ENCODE measurements at places on chromosomes 6 and 20.
A peak's percentile ranks its signal among the peaks of the same experiment; 100 is the strongest.

- no peak for DNase-seq
These were observed 3.7 kb downstream of the CTSA start for GRCh38 chr20:45894797-45895196.

DNA sequence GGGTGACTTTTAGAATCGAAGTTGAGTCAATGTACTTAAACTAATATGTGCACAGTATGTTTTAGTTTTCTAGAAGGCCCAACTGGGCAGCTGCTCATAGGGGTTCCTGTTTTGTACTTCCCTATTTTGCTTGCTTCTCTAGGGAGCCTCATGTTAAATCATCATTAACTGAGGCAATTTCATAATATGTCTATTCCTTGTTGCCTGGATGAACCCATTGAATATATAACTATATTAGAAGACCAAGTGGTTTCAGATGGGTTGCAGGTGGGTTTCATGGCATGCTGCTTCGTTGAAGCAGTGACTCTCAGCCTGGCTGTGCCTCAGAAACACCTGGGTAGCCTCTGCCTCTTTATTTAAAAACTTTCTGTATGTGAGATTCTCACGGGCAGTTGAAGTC lies 22.2 kb downstream of the CARMIL1 start:
- DNase-seq = peak; percentile 76

GRCh38 chr6:137709424-137710236 lies 157.4 kb upstream of the TNFAIP3 start:
- no peak for DNase-seq

DNA sequence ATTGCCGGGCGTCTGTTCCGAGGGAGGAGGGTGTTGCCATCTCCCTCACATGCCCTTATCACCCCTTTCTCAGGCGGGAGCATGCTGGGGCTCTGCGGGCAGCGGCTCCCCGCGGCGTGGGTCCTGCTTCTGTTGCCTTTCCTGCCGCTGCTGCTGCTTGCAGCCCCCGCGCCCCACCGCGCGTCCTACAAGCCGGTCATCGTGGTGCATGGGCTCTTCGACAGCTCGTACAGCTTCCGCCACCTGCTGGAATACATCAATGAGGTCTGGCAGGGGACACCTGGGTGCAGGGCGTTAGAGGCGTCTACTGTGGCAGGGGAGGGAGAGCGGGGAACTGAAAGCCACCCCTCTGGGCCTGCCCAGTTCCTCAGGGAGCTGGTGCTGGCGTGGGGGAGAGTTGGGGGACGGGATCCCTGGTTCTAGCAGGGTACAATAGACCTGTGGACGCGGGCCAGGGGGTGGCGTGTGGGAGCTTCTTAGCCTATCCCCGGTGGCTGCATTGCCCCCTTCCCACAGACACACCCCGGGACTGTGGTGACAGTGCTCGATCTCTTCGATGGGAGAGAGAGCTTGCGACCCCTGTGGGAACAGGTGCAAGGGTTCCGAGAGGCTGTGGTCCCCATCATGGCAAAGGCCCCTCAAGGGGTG lies 697 bp downstream of the PPT2 start:
- peak; percentile 71 for DNase-seq

GRCh38 chr6:164216368-164216767 lies 801.9 kb downstream of the QKI start:
- no peak for DNase-seq

DNA sequence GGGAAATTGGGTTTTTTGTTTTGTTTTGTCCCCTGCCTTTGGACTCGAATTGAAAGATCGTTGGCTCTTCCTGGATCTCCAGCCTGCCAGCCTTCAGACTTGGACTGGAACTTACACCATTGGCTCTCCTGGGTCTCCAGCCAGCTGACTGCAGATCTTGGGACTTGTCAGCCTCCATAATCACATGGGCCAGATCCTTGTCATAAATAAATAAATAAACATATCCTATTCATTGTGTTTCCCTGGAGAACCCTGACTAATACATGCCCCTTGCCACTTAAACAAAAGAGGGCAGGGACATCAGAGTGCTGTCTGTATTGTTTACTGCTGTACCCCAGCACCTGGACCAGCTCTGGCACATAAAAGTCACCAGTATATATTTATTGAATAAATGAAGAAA lies 101.5 kb downstream of the CAP2 start:
- no peak for DNase-seq

DNA sequence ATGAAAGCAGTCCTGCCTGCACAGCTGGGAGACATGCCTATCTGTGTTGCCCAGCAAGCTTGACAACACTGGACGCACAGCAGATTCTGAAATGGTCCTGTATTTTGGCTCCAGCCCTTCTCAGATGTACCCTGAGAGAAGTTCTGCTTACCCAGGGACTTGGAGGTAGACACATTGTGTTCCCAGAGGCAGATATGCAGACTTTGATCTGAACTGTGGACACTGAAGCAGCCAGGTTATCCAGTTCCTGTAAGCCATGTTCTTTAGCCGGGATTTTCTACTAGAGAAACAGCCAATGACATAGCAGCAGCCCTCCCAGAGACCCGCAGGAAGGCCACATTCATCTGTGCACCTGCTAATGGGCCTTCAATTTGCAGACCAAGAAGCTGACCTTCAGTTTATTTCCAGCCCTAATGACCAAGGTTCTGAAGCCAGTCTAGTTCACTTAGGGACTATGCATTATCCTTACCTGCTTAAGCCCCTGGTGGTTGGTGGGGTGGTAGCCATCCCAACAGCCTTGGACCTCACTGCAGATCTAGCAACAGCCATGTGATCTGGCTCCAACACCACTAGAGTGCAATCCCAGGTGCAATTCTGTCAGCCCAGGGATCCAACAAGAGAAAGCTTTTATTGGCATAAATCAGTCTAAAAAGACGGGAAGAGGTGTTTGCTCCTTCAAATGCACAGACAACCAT lies 134.2 kb downstream of the MEI4 start:
- DNase-seq = no peak

DNA sequence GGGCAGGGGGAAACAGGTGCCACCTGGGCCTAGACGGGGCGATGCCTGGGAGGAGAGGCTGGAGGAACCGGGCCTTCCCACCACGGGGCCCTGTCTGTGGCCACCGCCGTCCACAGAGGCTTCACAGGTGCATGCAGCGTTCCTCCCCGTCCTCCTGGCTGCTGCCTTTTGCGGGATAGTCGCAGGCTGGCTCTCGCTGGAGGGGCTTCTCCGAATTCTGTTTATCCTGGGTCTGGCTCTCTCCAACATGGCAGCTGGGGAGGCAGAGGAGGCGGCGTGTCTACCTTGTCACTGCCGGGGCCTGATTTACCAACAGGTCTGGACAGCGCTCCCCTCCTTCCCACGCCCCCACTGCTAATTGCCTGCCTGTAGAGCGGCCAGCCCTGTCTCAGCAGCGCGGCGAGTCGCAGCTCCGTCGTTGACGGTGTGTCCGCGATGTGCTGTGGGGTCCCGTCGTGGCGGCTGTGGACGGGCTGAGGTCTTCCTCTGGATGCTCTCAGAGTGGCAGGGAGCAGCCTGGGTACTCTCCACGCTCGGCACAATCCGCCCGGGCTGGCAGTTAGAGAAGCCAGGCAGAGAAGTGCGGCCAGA lies 262.9 kb downstream of the TAF4 start:
- DNase-seq = no peak

DNA sequence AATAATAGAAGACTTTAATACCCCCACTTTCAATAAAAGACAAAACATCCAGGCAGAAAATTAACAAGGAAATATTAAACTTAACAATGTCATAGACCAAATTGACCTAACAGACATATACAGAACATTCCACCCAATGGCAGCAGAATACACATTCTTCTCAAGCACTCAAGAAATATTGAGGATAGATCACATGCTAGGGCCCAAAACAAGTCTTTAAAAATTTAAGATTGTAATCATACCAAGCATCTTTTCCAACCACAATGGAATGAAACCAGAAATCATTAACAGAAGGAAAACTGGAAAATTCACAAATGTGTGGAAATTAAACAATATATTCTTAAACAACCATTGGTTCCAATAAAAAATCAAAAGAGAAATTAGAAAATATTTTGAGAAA lies 161.0 kb downstream of the COL12A1 start:
- no peak for DNase-seq

GRCh38 chr20:36507746-36508145 lies 33.6 kb upstream of the MYL9 start:
- DNase-seq = no peak

DNA sequence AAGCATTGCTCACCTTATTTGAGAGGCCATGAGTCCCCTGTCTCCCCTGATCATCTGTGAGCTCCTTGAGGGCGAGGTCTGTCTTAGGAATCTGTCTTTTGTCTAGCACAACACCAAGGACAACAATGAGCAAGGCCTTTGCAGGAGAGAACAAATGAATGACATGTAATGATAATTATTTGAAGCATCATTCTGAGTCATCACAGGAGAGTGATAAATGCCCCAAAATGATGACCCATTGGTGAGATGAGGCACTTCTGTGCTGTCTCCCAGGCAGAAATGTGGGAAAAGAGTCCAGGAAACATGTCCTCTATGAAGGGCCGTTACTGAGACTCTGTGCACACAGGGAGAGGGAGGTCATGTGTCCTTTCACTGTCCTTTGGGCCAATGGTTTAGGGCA lies 105.2 kb upstream of the LRFN2 start:
- no peak for DNase-seq

- no peak for DNase-seq
These were observed 138.0 kb downstream of the SOX4 start for GRCh38 chr6:21731411-21732031.

DNA sequence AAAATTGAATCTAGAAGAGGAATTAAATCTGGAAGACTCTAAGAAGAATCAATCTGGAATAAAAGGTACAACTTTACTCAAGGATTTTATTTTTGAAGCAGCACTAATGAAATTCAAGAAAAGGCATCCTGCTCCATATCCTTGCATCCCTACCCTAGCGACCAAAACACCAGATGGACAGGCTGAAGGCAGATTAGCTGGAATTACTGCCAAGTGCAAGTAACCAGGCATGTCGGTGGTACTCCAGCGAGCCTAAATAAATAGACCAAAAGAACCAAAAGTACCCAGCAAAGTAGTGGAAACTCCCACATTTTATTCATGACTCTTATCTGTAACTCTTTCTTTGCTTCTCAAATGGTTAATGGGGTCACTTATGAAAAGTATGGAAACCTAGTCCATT lies 21.0 kb downstream of the OPRM1 start:
- DNase-seq = no peak

- DNase-seq = no peak
These were observed 73.8 kb downstream of the HUS1B start for GRCh38 chr6:583116-583515.

- no peak for DNase-seq
These were observed 65.2 kb downstream of the CDC5L start for GRCh38 chr6:44452725-44453124.

- peak; percentile 91 for DNase-seq
These were observed at the start of gene RTEL1 for GRCh38 chr20:63657937-63658748. RTEL1 (plus strand) TSS chr20:63658312; CDS start chr20:63659403, 1,091 bp downstream.
